Anterior cingulate cortex (tissue), 58 donors: ENCODE measurements at places on chromosomes 5 and 9.

DNA sequence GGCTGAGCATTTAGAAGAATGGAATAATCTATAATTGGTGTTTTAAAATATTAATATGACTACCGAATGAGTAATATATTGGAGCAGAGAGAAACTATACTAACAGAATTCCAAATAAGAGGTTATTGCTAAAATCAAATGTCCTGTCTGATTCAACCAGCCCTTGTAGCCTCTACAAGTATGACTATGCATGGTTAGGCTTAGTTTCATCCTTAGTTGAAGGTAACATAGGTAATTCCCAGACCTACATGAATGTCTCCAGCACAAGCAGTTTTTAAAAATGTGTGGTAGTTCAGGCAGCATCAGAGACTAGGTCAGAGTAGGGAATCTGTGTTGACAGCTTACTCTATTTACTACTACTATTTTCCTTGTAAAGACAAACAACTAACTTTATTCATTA, 51.7 kb upstream of the SLC27A6 start:
- DNase-seq = no peak

- DNase-seq = no peak
These were observed 246.7 kb upstream of the COX7C start for GRCh38 chr5:86371061-86371460.

DNA sequence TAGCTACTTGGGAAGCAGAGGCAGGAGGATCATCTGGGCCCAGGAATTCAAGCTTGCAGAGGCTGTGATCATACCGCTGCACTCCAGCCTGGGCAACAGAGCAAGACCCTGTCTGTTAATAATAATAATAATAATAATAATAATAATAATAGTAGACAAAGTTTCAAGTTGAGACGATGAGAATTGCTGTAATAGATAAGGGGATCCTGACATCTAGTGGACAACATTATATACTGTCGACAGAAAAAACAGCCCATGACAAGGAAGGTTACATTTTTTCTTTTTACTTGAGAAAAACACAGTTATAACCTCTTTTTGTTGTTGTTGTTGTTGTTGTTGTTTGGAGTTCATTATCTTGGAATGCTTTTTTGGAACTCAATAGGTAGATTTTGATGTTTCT, 35.3 kb downstream of the NDFIP1 start:
- no peak for DNase-seq

DNA sequence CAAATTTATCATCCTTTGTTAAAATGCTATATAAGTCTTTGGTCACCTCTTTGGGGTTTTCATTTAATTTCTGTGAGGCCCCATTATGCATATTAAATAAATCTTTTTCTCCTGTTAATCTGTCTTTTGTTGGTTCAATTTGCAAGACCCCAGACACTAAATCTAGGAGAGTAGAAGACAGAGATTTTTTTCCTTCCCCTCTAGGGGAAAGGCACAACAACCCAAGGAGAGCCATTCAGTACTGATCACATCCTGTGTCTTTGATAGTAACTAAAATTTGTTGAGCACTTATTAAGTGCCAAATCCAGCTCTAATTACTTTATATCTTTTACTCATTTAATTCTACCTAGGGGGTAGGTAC, 74.4 kb downstream of the ALDH7A1 start:
- DNase-seq = no peak

- no peak for DNase-seq
These were observed 264.4 kb upstream of the CDH10 start for GRCh38 chr5:24909210-24909609.

DNA sequence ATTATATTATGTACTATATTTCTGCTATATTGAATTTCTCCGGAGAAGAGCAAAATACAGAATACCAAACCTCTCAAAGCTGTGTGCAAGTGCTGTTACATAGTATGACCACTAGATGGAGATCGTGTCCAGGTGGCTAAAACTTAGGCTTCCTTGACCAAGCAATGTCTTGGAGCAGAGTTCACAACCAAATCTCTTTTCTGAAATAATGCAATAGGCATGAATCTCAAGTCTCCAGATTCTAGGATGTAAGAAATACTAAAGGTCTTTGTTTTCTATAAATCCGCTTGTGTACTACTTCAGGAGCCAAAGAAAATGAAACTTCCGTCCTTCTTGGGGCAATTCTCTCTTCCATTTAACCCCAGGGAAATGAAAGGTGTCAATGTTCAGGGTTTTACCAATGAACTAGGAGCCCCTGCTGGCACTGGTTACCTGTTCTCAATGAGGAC, 181.5 kb upstream of the RAI14 start:
- no peak for DNase-seq

DNA sequence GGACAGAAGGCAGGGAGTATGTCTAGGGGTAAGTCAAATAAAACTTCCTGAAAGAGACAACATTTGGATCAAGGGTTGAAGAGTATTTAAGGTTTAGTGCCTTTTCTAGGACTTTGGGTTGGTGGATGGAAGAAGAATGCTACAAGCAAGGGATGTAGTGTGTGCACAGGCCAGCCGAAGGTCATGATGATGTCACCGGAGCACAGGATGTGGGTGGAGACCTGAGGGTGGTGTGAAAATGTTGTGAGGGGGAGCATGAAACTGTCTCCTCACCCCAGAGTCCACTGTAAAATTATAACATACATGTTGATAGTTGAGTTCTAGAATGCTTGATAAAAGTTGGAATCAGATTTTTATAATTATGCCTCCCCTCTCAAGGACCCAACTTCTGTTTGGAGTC, 553.3 kb upstream of the SGCD start:
- no peak for DNase-seq

DNA sequence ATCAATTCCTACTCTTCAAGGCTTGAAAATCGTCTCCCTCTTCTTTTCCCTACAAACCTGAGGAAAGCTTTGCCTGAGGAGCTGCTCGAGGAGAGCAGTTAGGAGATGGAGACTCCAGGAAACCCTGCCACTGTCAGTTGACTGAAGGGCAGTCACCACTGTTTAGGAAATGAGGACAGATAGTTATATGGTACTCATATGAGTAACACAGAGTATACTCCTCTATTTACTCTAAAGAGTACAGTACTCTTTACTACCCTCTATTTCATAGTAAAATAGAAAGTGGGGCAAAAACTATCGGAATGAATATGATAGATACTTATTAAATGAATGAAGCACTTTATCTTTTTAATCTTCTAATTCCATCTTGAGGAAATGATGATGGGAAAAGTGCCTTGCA, 115.8 kb downstream of the MAPKAP1 start:
- DNase-seq = no peak

GRCh38 chr9:6938447-6938846, 180.7 kb downstream of the KDM4C start:
- no peak for DNase-seq

- no peak for DNase-seq
These were observed 12.5 kb upstream of the ZSWIM6 start for GRCh38 chr5:61319388-61320146.

- no peak for DNase-seq
These were observed 215.5 kb downstream of the FSTL4 start for GRCh38 chr5:133396814-133397213.

GRCh38 chr9:95127249-95128176, 190.0 kb downstream of the FANCC start:
- no peak for DNase-seq

GRCh38 chr5:90909101-90909503, 350.5 kb downstream of the ADGRV1 start:
- no peak for DNase-seq

DNA sequence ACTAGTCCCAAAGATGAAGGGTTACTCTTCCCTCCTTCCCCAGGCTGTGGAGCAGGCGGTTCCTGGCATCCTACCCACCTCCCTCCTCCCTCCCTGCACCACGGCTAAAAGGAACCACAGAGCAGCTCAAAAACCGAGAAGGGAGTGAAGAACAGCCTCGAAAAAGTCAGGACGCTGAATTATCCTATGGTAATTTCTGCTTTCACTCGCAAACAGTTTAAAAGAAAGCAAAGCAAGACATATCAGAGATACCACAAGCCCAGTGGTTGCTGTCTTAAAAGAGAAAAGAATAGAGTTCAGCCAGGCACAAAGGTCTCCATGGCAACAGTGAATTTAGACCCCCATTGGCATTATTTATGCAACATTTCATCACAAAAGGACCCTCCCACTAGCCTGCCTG, 315.4 kb downstream of the CTNND2 start:
- peak; percentile 21 for DNase-seq

DNA sequence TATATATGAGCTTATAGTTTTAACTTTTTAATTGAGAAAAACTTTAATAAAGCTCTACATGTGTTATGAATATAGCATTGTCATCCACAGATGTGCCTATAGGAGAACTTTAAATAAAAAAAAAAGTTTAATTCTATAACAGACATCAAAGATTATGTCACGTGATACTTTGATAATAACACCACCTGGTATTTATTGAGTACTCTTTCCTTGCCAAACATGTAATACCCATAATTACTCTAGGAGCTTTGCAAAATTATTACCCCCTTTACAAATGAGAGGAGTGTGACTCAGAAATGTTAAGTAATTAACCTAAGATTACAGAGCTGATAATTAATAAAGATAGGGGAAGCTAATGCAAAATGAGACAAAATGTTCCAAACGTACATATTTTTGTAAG, 43.0 kb downstream of the ITGA2 start:
- DNase-seq = no peak
